ENCODE measurements at places on chromosomes 5 and 9.

GRCh38 chr9:34566322-34566721, 23.2 kb downstream of the CNTFR start:
- no peak for DNase-seq

- no peak for DNase-seq
These were observed 7.8 kb upstream of the LCN9 start for GRCh38 chr9:135655317-135655716.

DNA sequence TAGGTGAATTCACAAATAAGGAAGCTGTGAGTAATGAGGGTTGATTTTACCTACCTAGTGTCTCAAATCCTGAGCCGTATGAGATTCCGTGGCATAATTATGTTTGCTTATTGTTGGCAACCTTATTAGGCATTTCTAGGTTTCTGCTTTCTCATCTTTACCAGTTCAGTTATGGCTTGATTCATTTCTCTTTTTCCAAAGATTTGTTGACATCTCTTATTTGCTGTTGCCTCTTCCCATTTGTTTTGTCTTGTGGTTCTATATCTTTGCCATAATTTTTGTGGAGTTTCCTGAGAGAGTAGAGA, 470 bp downstream of the IL31RA start:
- no peak for DNase-seq

DNA sequence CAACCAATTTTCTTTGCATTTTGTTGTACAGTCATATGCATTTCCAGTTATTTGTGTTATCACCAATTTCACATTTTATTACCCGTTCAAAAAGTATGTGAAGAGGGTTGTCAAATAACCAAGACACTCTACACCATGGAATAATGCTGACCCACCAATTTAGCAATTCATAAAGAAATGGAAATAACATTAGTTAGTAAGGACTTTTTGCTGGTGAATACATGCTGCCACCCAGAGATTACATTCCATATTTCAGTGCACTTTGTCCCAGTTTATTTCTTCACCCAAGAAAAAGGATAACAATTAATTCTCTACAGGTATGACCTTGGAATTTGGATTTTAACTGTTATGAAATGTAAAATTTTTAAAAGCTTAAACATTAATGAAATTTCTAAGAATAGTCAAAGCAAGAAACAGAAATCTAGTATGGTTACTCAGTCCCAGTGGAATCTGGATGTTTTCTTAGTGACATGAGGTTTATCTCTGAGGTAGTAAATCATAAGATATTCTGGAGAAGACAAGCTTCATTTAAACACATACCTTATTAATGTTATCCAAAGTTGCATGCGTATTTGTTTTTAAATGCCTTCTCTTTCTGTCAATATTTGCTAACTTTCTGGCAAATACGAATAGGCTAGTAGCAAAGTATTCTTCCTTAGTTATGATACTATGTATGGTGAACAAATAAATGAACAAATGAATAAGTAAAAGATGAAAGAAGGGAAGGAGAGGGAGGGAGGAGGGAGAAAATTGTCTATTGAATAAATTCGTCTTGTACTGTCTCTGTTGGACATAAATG, 100.6 kb downstream of the CETN3 start:
- DNase-seq, result peak; percentile 66

- no peak for DNase-seq
These were observed 382.3 kb upstream of the SLC30A5 start for GRCh38 chr5:68711293-68712200.

DNA sequence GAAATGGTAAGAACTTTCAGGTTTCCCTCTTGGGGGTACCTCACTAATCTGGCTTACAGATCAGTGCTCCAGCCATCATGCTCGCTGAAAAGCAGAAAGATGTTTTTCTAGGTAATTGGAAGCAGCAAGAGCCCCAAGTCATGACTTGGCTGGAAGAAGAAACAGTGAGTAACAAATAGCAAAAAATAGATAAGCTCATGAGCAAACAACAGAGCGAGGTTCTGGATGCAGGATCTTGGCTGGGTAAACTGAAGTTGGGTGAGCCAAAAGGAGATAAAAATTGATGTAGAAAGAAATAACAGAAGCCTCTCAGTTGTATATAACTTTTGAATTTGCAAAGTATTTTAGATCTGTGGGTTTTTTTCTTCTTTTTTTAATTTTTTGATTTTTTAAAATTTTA, 110.1 kb downstream of the INSYN2B start:
- DNase-seq, result no peak

Data from LNCaP clone FGC (cell line).